ENCODE measurements at places on chromosomes 7 and 10.
A peak's percentile ranks its signal among the peaks of the same experiment; 100 is the strongest.

- DNase-seq: no peak
These were observed 30.0 kb upstream of the SYPL1 start for GRCh38 chr7:106142136-106142535.

GRCh38 chr10:114566064-114566463 is 92.0 kb downstream of the ABLIM1 start:
- DNase-seq: no peak

- no peak for DNase-seq
These were observed 10.1 kb downstream of the FOXL3 start for GRCh38 chr7:300048-300447.

- no peak for DNase-seq
These were observed 65.0 kb upstream of the ZNF746 start for GRCh38 chr7:149562602-149563001.

DNA sequence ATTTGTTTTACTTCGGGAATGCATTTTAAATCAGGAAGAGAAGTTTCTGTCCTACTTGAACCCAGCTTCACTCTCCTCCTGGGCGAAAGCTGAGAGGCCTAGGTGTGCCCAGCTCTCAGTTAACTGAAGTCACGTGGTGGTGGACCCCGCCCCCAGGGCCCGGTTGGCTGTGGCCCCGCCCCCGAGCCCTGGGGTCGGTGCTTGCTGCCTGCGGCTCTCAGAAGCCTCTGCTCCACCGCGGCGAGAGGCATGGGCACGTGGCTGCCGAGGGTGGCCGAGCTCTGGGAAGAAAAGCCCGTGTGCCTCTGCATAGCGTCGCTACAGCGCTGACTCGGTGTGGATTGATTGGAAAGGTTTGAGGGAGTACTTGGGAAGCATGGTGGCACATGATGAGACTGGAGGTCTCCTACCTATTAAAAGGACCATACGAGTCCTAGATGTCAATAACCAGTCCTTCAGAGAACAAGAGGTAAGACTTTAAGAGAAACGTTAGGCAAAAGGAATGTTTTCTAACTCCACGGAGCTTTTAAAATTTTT is 34.1 kb downstream of the NET1 start:
- peak; percentile 93 for DNase-seq

- no peak for DNase-seq
These were observed 1.7 kb downstream of the ATE1 start for GRCh38 chr10:121926157-121926556.

GRCh38 chr7:106092204-106092603 is 19.9 kb downstream of the SYPL1 start:
- DNase-seq: no peak

DNA sequence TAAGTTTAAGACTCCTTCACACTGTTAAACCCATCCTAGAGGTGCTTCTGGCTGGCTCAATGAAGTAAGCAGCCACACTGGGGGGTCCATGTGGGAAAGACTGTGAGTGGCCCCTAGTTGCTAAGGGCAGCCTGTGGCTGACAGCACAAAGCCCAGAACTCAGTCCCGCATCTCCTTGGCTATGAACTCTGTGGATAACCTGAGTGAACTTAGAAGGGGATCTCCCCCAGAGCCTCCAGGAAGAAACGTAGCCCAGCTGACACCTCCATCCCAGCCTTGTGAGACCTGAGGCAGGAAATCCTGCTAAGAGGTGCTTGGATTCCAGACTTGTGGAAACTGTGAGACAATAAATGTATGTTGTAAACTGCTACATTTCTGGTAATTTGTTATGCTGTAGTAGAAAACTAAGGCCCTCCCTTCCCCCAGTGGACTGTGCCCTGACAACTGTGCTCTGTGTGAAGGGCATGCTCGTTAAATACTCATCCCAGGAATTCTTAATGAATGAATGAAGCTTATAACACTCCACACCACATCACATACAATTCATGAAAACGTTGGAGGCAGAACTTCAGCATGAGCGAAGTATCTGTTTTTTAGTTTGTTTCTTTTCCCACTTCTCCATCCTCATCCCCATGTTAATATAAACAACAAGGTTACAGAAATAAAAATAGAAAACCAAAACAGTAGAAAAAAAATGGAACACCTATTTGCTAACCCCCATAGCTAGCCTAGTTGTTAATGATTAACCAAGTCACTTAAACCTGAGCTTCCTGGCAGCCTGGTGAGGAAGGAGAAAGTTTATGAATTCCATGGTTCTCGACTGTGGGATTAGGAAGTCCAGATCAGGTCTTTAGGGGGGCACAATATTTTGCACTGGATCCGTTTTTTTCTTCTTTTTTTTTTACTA is 36.8 kb upstream of the AOAH start:
- DNase-seq: no peak

GRCh38 chr7:7641129-7641663 is 644 bp downstream of the UMAD1 start:
- no peak for DNase-seq

- DNase-seq: peak; percentile 30
These were observed 17.1 kb downstream of the MCU start for GRCh38 chr10:72709041-72709440.

DNA sequence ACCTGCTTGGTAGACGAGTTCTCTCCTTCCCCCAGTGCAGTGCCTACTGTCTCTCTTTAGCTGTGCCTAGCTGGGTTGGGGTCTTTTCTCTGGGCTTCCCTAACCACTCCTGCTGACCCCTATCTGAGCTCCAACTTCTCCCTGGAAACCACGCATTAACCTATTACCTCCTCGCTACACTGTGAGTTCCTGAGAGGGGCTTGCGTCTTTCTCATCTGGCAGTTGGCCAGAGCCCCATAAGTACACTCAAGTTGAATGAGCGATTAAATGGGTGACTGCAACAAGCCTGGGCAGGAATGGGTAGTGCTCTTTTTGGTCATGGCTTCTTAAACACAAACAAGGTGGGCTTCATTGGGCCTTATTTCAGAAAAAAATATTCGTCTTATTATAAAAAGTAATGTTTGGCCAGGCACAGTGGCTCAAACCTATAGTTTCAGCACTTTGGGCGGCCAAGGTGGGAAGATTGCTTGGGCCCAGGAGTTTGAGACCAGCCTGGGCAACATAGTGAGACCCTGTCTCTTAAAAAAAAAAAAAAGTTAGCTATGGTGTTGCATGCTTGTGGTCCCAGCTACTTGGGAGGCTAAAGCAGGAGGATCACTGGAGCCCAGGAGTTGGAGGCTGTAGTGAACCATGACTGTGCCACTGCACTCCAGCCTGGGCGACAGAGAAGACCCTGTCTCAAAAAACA is 41.4 kb downstream of the SYPL1 start:
- DNase-seq: no peak

- DNase-seq: peak; percentile 83
These were observed 18.4 kb downstream of the GIMAP5 start for GRCh38 chr7:150755473-150756099.

GRCh38 chr7:36272211-36272566 is 117.5 kb upstream of the ANLN start:
- DNase-seq: no peak

GRCh38 chr7:46107610-46108217 is 186.6 kb upstream of the IGFBP3 start:
- no peak for DNase-seq

GRCh38 chr10:101020427-101021075 is 10.4 kb downstream of the PDZD7 start:
- no peak for DNase-seq

GRCh38 chr10:101228966-101229265 is 347 bp downstream of the LBX1 start:
- DNase-seq: no peak

DNA sequence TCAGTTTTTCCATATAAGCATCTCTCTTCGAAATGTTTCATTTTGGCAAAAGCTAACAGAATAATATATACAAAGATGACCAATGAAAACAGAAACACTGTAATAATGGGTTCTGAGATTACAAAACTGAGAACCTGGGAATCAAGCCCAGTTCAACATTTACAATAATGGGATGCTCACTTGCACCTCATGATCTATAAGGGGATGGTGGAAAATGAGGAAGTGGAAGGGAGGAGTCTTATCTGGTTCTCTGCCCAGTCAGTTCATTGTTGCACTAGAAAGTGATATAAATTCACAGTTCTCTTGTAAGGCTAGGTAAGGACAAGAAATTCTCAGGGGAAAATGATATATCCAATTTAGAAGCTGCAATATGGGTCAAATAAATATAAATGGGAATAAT is 31.7 kb upstream of the RHOBTB1 start:
- no peak for DNase-seq

DNA sequence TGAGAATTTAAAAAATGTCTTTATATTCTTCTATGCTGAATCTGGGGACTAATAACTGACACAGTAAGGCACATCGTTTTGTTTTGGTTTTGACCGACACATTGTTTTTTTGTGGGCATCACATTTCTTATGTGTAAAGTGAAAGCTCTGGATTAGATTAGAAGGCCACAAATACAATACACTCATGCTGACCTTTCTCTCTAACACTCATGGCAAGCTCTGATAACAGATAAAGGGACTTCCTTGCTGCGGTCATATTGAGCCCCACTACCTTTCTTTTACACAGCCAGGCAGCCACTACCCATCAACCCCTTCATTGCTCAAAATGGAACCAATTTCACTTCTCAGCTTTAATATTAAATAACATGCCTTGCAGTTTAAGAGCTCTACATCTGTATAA is 26.0 kb downstream of the PPP1R3A start:
- DNase-seq: no peak

DNA sequence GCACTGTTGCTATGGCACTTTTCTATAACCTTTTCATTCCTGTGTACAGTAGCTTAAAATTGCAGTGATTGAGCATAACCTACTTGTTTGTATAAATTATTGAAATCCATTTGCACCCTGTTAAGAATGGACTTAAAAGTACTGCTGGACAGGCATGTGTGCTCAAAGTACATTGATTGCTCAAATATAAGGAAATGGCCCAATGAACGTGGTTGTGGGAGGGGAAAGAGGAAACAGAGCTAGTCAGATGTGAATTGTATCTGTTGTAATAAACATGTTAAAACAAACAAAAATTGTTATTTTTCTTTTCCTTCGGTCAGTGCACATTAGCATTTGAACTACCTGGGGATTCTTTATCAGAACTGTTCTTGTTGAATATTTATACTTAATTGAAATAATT is 57.1 kb upstream of the BAMBI start:
- peak; percentile 11 for DNase-seq

DNA sequence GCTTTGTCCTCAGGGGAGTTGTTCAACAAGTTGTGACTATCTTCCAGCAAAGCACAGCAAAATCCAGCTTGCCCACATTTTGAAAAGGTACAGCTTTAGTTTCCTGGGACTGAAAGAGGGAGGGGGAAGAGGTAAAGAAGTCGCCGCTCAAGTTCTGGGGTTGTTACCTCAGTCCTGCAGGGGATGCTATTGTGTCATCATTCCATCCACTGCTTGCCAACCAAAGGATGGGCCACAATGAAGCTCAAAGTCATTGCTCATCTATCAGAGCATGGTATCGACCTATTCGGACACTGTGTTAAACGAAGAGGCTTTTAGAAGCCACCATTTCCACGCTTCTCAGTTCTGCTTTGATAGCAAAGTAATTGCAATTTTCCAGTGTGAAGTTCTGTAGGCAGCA is 34.3 kb downstream of the NPY start:
- no peak for DNase-seq

- no peak for DNase-seq
These were observed 141.5 kb upstream of the CAV2 start for GRCh38 chr7:116357781-116358670.

GRCh38 chr7:24313777-24314176 is 29.8 kb downstream of the NPY start:
- no peak for DNase-seq

DNA sequence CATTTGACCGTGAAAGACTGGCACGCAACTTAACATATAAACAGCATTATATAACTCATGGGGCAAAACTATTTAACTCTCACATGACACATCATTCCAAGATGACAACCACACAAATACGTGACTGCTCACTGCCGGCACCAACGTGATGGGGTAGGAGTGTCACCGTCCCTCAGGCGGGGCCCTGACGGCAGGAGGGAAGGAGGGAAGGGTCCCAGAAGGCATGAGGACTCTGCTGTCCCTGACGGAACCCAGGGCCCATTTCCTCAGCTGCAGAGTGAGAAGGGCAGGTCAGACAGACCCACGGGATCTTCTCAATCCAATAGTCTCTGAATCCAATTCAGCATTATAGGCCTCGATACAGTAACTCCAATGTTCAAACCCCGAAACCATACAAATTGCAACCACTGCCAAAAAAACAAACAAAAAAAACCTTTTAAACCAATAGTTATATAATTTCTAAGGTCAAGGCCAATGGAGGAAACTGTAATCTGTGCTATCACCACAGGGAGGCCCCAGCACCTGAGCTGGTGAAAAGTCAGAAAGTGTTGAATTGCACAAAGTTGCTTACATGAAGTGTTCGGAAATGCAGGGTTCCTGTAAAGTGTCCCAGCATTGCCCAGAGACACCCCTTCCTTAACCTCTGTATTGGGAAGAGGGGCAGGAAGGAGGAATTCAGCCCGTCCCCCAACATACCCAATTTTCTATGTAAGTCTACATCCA is 137.4 kb downstream of the TNS3 start:
- DNase-seq: peak; percentile 55

DNA sequence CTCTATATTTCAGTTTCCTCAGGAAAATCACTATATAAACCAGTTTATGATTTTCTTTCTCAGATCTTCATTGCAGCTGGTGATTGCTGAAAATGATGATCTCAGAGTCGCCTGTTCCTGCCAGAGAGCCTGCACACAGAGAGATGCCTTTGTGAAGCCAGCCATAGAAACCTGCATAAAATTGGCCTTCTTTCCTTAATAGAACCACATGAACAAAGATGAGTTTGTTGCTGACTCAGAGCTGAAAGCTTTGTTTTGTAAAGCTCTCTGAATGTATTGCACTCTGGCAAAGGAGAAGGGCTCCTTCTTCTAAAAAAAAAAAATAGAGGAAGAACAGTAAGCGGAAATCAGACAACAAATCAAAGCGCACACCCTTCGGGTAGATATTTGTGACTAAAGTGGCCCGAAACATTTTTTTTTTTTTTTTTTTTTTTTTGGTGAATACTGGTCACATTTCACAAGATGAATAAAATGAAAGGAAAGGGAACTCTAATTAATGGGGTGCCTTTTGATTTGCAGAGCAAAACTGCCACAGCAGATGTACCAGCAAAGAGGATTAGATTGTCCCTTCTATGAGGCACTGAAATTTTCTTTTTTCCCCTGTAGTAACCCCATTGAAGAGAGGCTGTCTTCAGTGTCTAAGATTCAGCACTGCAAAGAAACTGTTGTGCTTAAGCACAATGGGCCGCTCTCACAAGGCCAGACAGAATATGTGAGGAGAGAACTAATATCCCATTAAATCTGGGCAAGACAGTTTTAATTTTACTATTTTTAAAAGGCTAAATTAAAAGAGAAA is 75.1 kb upstream of the PTPRZ1 start:
- DNase-seq: no peak

GRCh38 chr7:139118805-139119485 is 9.4 kb upstream of the ZC3HAV1 start:
- peak; percentile 65 for DNase-seq
